Stimulated activated CD8-positive, alpha-beta memory T cell treated with anti-CD3 and anti-CD28 coated beads, Interleukin-4, amount 100 ng/mL, for 24 hours (primary cell): ENCODE measurements at places on chromosomes 2 and 18.

DNA sequence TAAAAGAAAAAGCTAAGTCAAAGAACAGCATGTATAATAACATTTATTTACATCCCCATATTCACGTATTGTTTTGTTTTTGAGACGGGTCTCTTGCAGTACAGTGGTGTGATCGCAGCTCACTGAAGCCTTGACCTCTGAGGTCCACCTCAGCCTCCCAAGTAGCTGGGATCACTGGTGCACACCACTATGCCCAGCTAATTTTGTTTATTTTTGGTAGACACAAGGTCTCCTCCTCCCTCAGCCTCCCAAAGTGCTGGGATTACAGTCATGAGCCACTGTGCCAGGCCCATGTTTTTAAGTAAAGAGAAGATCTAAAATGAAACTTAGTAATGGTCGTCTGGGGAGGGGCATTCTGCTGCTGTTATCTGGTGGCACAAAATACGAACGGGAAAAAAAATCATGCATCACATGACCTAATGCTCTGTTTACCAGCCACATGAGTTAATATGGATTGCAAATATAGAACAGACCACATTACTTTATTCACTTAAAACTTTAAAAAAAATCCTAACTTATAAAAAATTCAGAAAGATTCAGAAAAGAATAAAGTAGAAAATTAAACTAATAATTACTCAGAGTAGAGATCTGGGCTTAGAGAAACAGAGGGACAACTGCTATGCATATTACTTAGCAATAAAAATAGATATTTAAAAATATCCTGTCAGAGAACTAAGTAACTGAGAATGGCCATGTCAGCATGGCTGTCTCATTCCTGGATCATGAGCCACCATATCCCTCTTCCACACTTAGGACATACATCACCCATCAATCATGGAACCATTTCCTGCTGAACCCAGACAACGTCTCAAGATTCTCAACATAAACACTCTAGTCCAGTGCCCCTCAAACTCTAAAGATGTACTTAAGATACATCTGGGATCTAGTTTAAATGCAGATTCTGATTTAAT is 7.3 kb downstream of the MMADHC start:
- no peak for DNase-seq

DNA sequence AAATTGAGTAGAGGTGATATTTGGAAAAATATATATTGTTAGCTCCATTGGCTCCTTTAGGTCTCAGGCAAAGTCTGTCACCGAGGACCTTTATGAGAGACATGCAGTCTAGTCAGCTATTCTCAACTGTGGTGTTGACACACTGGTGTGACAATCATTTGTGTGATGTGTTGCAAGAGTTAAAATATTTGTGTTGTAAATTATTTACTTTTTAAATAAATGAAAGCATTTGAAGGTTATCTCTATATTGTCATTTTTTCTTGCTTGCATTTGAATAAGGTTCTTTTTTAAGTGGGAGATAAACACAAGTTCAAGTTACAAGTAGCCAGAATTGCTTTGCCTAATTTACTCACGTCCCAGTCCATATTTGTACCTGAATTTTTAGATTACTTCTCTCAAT is 4.3 kb downstream of the REL start:
- no peak for DNase-seq

DNA sequence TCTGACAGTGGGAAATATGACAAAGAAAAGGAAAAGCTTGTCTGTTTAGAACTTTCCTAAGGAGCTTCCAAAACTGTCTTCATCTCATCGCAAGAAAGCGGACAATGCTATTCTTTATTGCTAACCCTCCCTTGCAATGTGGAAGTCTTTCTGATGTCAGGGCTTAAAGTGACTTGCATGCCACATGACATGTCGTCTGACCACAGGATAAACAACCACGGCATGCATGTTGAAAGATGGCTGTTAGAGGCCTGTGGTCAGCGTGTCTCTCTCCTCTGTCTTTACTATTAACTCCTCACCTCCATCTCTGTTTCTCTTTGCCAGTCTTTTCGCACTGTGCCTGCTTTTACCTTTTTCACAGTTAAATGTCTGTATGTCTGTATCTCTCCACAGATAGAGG is 389.8 kb downstream of the LNPK start:
- DNase-seq, result no peak

GRCh38 chr2:159446817-159447216 is 160.3 kb upstream of the WDSUB1 start:
- DNase-seq, result no peak

- no peak for DNase-seq
Observed at GRCh38 chr2:210901326-210901725, 344.9 kb downstream of the CPS1 start.

DNA sequence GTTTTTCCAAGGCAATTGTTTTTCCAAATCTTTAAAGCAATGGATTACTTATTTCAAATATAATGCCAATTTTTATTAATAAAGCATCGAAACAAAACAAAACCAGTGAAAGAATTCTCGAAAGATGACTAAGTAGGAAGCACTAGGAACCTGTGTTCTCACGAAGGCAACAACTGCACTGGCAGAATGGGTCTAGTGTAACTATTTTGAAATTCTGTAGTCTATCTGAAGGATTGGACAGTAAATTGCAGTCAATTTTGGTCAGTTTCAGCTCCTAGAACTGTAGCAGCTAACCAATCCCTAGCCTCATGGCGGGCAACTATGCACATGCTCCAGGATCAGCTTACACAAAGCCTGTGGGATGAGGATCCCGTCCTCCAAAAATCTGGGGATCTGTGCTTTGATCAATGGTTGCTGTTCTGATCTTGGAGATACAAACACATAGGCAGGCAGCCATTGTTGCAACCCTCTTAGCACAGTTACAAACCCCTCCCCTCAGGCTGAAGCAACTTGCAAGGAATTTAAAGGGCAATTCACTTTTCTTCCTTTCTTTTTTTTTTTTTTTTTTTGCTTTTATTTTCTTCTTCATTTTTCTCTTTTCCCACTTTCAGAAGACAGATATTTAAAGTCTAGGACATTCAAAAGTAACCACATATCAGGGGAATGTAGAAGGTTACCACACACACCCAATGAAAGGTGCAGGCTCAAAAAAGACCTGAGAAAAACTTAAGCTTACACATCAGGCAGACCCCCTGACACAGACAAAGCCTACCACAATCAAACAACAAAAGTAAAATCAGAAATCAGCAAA is 147.6 kb downstream of the THADA start:
- no peak for DNase-seq

DNA sequence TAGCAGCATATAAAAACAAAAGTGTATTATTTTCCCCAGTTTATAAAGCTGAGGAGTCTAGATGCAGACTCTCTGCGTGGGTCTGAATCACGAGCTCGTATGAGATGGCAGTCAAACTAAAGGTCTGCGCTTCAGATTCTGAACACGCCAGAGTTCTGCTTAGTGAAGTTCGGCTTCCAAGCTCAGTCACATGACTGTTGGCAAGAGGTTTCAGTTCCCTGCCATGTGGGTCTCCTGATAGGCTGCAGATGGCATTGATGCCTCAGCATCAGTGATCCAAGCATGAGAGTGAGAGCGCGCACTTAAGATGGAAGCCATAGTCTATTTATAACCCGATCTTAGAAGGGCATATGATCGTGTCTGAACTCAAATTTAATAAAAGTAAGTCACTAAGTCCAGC is 242.8 kb upstream of the DOK6 start:
- no peak for DNase-seq

GRCh38 chr18:25349131-25349925 is 2.6 kb downstream of the ZNF521 start:
- DNase-seq, result no peak

GRCh38 chr2:233940376-233941276 is 23.5 kb downstream of the TRPM8 start:
- DNase-seq, result no peak

DNA sequence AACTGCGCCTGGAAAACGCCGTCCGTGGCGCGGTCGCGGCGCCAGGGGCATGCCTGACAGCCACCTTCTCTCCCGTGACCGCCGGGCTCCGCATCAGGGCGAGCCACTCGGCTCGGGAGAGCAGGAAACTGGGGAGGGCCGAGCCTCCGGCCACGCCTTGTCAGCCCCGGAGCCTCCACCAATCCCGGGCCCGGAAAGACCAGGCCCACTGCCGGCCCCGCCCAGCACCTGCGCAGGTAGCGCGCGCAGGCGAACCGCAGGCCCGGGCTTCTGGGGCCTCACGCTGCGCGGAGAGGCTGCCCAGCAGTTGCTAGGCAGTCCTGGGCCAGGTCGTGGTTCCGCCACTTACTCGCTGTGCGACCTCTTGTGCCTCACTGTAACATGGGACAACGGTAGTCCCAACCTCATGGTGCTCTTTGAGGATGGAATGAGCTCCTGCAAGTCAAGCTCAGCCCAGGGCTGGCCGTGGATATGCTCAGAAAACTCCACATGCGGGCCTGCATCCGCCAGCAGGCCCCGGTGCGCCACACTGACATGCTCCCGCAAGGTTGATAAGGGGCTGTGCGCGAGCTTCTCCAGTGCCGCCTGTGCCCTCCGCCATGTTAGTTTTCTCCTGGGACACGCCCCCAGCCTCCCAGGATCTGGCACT is 97.1 kb downstream of the INHBB start:
- no peak for DNase-seq

DNA sequence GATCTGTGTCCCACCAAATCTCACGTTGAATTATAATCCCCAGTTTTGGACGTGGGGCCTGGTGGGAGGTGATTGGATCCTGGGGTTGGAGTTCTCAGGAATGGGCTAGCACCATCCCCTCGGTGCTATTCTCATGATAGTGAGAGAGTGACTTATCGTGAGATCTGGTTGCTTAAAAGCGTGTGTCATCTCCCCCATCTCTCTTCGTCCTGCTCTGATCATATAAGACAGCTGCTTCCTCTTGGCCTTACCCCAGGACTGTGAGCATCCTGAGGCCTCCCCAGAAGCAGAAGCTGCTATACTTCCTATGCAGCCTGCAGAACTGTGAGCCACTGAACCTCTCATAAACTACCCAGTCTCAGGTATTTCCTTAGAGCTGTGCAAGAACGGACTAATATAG is 163.7 kb upstream of the NDUFV2 start:
- no peak for DNase-seq

GRCh38 chr18:55990186-55990585 is 402.2 kb upstream of the TCF4 start:
- DNase-seq, result no peak

DNA sequence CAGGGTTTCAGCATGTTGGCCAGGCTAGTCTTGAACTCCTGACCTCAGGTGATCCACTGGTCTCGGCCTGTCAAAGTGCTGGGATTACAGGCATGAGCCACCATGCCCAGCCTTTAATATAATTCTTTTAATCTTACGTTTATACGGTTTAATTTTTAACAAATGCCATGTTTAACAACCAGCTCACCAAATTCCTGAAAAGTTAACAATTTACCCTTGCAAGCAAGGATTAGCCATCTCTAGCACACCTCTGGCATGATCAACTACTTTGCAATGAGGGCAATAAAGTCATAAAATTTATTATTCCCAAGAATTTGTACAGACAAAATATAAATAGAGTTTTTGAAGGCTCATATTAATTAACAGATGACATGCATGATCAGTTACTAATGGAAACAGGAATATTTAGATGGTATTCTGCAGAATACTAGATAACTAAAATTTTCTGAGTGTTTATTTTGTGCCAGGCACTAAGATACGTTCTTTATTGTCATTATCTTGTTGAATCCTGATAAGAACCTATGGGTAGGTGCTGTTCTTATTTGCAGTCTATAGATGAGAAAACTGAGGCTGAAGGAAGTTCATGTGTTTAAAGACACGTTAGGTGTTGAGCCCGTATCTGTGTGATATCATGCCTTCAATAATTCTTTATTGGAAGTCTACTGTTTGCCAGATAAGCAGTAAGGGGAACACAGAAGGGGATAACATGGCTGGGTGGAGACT is 190.1 kb downstream of the CDCA7 start:
- no peak for DNase-seq

- no peak for DNase-seq
Observed at GRCh38 chr2:42810971-42811811, 18.8 kb upstream of the HAAO start.

DNA sequence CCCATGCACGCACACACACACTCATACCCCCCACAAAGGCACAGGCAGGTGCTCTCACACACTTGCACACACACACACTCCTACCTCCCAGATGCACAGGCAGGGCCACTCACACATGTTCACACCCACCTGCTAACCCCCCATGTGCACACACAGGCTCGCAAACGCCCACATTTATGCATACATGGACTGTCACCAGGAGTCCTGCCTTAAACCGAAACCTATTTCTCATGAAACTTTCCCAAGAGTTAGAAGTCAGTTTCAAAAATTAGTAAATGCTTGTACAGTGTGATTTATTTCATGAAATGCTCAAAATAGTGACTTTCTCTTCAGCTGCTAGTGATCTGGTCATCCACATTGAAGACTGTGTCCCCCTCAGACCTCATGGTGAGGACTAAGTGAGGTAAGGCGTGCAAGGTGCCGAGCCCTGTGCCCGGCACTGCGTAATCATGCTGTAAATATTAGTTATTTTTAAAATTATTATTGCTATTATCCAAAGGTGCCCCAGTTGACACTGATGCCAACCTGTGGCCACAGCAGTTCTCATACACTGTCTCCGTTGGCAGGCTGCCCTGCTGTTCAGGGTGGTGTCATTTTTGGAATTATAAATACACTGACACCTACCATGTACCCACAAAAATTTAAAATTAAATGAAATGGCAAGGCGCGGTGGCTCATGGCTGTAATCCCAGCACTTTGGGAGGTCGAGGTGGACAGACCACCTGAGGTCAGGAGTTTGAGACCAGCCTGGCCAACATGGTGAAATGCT is 12.4 kb downstream of the CNNM4 start:
- no peak for DNase-seq

- DNase-seq, result peak; percentile 46
Observed at GRCh38 chr2:190718652-190719526, 70.0 kb downstream of the NAB1 start.

- DNase-seq, result peak; percentile 61
Observed at GRCh38 chr18:77063260-77063659, 69.3 kb downstream of the MBP start.

- no peak for DNase-seq
Observed at GRCh38 chr18:310042-310441, 42.2 kb upstream of the THOC1 start.

DNA sequence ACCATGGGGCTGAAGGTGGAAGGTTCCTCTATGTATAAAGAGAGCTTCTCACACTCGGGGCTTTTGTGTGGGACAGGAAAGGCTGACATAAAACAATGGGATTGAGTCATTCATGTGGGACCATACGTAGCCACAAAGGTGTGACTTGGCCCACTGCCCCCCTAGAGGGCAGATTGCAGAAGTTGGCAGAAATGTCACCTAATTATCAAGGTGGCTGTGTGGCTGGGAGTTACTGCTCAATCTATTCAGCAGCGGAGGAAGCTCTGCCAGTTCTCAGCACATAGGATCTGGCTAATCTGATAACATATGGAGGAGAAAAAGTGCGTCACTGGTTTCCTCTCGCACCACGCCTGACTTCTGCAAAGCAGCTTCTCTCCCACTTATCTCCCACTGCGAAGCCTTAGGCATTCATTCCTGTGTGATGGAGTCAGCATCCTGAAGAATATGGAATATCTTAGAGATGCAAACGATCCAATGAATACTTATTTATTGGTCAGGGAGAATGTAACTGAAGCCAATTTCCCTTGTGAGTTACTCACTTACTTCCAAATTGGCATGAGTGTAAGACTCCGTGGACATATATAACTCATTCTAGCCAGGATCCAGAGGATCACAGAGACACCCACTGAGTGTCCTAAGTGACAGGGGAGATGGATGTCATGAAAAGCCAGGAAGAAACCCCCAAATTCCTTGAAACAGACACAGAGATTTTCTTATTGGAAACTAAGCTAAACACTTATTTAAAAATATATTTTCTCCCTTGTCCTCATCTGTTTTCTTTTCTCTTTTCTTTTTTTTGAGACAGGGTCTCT is 344.8 kb downstream of the TGIF1 start:
- DNase-seq, result no peak

GRCh38 chr2:237549643-237550415 is 16.5 kb upstream of the PRLH start:
- DNase-seq, result no peak
